Colonic mucosa (tissue), 4 donors: ENCODE measurements at places on chromosomes 3 and 15. TPM values are rescaled to one million over a fixed set of nuclear protein-coding genes. Genes with fewer than 3 reads are reported as not detected.

Gene BMF
- 11.6 TPM for total RNA-seq

Gene SOX2
- 0.35 TPM for total RNA-seq

Gene SNURF
- total RNA-seq, result 6.8 TPM

Gene OR5H14
- total RNA-seq, result not detected

Gene VEPH1
- 2.7 TPM for total RNA-seq

Gene C3orf85
- 10.5 TPM for total RNA-seq

Gene RASGRP1
- total RNA-seq, result 1.5 TPM

Gene INAFM2
- 28.6 TPM for total RNA-seq

Gene GATA2
- 5.8 TPM for total RNA-seq

Gene LRRC58
- 16.6 TPM for total RNA-seq

Gene PCSK6
- total RNA-seq, result 29.9 TPM

Gene CSK
- 64.3 TPM for total RNA-seq

Gene RPS17
- total RNA-seq, result 1,247 TPM
